ENCODE measurements at places on chromosomes 1 and 21.

GRCh38 chr1:175307160-175307559 lies 114.6 kb upstream of the KIAA0040 start:
- DNase-seq: no peak

GRCh38 chr1:18653916-18654315 lies 23.3 kb downstream of the PAX7 start:
- no peak for DNase-seq

DNA sequence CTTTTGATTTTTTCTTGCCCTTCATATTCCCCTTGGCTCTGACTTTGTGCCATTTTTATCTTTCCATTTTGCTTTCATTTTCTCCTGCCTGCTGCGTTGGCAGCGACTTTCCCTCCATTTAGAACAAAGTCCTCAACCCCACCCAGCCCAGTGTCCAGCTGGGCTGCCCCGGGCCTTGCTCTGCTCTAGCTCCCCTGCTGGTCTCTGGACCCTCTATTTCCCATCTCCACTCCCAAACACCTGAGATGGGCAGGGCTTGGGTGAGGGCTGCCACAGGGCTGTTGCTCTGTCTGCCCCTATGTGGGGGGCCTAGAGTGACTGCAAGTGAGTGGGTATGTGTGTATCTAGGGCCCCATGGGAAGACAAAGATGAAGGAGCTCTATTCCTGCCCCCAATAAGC lies 7.3 kb upstream of the ADAM15 start:
- no peak for DNase-seq

GRCh38 chr1:101566883-101567538 lies 330.2 kb downstream of the S1PR1 start:
- DNase-seq: no peak

DNA sequence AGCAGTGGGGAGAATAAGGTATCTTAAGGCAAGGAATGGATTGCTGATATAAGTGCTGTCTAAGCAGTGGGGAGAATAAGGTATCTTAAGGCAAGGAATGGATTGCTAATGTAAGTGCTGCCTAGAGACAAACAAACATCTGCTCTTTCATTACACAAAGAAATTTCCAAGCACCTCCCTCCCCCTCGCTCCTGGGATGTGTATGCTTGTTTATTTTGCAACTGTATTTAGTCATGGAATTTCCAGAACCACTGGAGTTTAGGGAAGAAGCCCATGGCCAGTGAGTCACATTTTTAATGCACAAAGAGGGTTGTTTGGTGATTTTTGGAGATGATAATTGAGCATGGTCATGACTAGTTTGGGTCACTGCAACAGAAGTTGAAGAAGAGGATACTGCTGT lies 21.5 kb downstream of the PDPN start:
- DNase-seq: no peak

GRCh38 chr1:13675151-13675651 lies 24.8 kb upstream of the PRDM2 start:
- DNase-seq: no peak

DNA sequence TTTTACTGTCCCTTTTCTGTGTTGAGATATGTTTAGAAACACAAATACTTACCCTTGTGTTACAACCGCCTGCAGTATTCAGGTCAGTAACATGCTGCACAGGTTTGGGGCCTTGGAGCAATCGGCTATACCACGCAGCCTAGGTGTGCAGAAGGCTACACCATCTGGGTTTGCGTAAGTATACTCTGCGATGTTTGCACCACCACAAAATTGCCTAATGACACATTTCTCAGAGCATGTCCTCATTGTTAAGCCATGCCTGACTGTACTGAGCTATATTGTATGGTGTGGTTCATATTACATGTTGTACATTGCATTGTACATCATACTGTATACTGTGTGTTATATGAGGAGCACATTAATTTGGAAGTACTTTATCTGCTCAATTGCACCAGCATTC lies 247.4 kb downstream of the RHOU start:
- DNase-seq: no peak

DNA sequence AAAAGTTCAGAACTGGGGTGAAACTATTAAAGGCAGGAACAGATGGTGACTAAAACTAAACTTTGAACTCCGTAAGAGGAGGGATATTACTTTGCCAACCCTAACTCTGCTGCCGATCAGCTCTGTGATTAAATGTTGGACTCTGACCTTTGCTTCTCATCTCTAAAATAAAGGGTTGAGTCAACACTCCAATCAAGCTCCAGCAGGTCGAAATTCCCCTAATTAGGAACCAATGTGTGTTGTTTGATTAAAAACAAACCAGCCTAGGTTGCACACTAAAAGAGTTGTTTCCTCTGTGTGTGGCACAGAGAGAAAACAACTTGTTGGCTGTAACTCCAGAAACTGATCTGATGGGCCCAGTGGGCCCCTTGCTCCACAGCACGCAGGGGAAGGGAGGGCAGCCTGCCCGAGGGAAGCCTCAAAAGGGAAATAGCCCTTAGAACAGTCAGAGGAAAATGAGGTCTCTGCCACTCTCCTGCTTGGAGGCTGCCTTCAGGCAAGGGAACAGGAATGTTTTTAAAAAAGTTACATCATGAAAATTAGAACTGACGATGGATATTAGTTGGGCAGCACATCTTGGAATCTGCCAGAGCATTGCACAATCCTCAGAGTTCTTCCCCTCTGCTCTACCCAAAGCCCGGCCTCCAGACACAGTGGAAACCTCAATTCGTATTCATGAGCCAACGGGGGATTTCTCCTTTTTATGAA lies 69.3 kb downstream of the KCTD3 start:
- no peak for DNase-seq

DNA sequence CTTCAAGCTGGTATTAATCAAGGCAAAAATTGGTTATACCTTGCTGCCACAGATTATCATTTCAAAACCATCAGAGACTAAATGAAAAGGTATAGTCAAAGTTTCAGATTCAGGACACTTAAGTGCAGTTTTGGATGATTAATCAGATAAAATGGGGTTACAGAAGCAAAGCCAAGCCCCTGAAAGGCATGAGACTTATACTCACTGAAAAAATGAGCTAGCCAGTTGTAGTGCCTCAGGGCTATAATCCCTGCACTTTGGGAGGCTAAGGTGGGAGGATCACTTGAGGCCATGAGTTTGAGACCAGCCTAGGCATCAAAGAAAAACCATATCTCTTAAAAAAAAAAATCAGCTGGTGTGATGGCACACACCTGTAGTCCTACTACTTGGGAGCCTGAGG lies 15.2 kb downstream of the LRRC40 start:
- DNase-seq: no peak

DNA sequence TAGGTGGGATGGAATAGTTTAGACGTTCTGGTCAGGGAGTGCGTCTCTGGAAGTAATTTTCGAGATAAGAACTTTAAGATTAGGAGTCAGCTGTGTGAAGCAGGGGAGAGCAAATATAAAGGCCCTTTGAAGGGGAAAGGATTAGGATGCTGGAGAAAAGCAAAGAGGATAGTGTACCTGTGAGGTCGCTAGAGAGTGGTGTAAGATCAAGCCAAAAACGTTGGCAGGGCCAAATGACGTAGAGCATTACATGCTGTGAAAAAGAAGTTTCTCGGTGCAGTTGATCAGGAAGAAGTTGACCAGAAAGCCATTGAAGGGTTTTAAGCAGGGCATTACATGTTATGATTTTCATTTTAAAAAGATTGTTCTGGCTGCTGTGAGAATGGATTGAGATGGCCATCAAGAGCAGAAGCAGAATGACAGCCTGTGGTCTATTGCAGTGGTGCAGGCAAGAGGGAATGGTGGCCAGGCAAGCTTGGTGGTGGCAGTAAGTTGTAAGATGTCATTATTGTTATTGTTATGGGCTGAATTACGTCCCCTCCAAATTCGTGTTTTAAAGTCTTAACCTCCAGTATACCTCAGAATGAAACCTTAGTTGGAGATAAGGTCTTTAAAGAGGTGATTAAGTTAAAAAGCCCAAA lies 113.6 kb upstream of the KIF26B start:
- no peak for DNase-seq

- no peak for DNase-seq
These were observed 38.9 kb downstream of the CCDC18 start for GRCh38 chr1:93219443-93219842.

- no peak for DNase-seq
These were observed 258.3 kb downstream of the OLFM3 start for GRCh38 chr1:101738475-101738874.

Measured in hematopoietic multipotent progenitor cell treated with erythropoietin and hydrocortisone succinate and interleukin-3 and kit ligand, for 17 days (in vitro differentiated cells).